ENCODE measurements at places on chromosomes 12 and 14.

DNA sequence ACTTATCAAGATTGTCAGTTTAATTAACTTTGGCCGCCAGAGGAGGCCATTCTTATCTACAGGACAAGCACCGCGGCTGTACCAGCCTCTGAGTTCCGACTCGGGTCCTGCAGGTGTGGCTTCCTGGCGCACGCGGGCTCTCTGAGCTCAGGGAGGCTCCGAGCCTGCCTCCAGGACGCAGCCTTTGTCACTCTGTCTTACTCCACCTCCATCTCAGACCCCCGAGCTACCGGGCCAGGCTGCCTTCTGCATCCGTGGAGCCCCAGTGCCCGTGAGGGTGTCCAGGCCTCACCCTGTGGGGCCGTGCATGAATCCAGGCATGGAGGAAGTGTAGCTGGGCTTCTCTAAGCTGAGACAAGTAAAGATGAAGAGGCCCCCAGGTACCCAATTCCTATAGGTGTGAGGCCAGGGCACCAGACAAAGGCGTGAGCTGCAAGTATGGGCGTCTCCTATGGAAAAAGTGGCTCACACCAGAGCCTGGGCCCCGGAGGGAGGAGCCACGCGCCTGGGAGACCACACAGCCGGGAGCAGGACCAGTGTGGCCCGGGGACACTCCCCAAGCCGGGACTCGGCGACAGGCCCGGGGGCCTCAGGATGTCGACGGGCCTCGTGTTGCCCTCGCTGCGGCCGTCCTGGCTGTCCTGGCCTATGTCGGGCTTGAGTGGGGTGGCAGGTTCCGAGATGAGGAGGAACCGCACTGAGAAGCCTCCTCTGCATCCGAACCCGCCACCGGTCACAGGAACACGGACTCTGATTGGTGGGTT lies 42.8 kb downstream of the NOC4L start:
- DNase-seq, result no peak

- DNase-seq, result no peak
Observed at GRCh38 chr12:29750131-29750927, 33.4 kb downstream of the TMTC1 start.

DNA sequence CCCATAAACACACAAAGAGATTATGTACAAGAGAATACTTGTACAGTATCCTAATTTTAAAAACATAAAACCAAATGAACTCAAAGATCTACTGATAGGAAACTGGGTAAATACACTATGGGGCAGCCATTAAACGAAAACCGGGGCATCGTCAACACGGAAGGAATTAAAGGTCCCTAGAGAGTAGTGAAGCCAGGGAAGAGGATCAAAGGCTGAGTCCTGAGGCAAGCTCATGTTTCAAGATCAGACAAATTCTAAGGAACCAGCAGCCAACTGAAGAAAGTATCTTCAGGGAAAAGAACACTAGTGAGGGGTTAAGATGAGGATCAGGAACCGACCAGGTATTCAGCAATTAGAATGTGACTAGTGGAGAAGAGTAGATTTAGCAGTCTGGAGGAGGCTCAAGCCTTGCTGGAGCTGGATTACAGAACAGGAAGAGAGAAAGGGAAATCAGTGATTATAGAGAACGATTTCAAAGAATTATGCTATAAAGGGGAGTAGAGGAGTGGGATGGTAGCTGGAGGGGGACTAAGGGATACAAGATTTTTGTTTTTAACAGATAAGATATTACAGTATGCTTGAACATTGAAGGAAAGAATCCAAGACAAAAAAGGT lies 23.7 kb downstream of the SEL1L start:
- DNase-seq, result no peak

DNA sequence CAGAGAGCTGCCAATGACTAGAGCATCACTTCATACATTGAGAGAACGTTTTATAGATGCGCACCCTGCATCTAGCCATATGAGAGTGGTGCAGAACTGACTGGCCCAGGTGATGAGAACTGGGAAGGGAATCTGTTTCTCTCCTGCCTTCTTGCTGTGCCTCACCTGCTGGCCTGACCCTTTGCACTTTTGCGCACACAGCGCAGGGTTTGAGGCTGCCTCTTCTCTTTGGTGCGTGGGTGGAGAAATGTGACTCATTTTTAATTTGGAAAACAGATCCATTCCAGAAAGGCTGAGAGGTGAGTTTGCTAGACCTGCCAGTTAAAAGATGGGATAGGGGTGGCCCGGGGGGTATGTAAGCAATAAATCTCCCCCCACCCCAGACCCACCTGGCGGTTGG lies 453 bp upstream of the ESRRB start:
- DNase-seq, result no peak

DNA sequence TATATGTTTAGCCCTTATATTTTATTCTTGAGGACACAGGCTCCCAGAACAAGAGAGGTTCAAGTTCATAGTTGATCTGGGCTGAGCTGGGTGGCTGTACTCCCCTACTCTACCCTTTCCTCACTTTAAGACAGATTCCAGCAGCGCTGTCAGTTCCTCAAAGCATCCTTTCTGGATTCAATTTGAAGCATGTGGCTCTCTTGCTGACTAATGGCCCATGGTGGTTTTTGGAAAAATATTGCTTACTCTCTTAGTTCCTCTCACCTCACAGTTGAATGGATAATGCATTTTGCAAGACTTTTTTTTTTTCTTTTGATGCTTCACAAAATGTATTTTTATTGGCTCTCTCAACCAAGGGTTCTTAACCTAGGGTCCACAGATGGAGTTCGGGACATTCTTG lies 4.1 kb downstream of the PELI2 start:
- no peak for DNase-seq

GRCh38 chr12:110641521-110641920 lies 27.6 kb downstream of the TCTN1 start:
- no peak for DNase-seq

- no peak for DNase-seq
Observed at GRCh38 chr14:32400480-32400879, 71.4 kb downstream of the AKAP6 start.

DNA sequence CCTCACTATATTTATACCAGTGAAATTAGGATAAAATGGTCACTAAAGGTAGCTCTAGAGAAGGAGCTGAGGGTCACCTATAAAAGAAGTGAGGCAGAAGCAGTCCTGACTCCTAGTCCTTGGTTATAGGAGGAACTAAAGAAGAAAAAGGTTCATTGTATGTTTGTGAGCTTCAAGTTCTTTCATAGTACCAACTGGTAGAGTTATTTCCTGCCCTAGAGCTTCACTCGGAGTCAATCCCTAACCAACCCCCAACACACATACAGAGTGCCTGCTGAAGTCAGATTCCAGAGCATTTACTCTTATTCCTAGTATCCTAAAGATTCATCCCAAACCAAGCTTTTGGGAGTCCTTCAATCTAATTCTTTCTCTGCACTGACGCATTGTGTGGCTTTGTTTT lies 29.3 kb upstream of the FRMD6 start:
- no peak for DNase-seq

GRCh38 chr12:49748306-49748705 lies 6.9 kb downstream of the TMBIM6 start:
- no peak for DNase-seq

DNA sequence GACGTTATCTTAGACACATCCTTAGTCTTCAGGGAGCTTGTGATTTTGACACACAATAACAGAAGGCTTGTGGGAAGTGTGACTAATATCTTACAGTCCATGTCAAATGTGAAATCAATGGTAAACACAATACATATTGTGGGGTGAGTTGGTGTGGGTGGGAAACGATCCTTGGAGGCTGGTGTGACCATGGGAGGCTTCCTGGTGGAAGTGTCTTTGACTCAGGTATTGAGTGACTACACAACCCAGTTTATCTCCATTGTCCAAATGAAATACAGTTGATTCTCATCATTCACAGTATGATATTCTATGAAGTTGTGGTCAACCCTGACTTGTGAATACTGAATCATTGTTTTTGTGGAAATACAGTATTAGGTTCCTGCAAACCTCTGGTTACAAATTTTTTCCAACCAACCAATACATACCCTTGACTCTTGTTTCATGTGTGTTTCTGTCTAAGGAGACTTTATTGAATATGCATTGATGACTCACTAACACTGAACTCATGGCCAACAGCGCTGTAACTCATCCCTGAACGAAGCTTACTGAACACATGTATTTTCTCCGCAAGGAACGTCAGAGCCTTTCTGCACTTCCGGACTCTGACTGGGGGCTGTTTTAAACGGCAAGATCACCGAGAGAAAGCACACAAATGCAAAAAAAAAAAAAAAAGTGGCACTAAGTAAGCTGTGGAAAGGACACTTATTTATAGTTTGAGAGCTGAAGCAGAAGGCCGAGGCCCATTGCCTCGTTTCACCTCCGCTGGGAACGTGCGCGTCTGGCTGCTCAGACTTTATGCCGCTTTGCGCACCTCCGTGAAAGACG lies 59.0 kb downstream of the CLMN start:
- DNase-seq, result peak; percentile 31

GRCh38 chr12:50453872-50454271 lies 50.9 kb upstream of the DIP2B start:
- no peak for DNase-seq

DNA sequence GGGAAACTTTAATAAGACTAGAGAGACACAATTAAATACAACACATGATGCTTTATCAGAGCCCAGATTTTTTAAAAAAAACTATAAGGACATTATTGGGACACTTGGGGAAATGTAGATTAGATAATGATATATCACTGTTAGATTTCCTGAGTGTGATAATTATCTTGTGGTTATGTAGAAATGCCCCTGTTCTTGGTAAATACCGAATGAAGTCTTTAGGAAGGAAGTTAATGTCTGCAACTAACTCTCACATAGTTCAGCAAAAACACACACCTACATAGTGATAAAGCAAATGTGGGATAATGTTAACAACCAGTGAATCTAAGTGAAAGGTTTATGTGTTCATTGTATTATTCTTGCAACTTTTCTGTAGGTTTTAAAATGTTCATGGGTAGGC lies 14.6 kb upstream of the CACNB3 start:
- no peak for DNase-seq

DNA sequence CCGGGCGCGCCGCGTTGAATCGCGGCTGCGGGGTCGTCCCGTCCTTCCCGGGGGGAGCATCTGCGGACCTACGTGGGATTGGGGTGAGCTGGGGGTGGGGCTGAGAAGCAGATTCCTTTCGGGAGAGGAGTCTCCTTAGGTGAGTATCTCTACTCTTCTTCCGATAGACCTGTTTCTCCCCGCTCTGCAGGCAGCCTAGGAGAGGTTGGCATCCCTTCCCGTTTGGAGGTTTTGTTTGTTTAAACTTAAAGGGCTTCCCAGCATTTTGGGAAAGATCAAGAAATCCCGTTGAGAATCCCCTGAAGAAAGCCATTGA lies 411 bp downstream of the TTLL5 start:
- DNase-seq, result no peak

- DNase-seq, result no peak
Observed at GRCh38 chr14:95535226-95536021, 574 bp downstream of the GLRX5 start.

- DNase-seq, result no peak
Observed at GRCh38 chr14:34502001-34502400, 37.5 kb downstream of the EAPP start.

DNA sequence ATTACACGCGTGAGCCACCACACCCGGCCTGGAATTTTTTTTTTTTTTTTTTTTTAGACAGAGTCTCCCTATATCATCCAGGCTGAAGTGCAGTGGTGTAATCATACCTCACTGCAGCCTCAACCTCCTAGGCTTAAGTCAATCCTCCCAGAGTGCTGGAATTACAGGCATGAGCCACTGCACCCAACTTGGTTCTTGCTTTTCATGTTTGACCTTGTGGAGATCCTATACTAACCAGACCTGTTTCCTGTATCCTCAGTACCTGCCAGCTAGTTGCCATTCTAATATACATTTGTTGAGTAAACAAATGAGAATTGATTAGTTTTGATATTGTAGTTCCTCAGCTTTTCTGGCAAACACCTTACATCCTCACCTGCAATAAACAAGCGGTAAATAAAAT lies 3.2 kb upstream of the VSIG10 start:
- DNase-seq, result no peak

Data from activated CD4-positive, alpha-beta T cell treated with anti-CD3 and anti-CD28 coated beads, Interleukin-2, amount 50 U/mL, for 24 hours (primary cell).